ENCODE measurements at places on chromosomes 5 and 9.

DNA sequence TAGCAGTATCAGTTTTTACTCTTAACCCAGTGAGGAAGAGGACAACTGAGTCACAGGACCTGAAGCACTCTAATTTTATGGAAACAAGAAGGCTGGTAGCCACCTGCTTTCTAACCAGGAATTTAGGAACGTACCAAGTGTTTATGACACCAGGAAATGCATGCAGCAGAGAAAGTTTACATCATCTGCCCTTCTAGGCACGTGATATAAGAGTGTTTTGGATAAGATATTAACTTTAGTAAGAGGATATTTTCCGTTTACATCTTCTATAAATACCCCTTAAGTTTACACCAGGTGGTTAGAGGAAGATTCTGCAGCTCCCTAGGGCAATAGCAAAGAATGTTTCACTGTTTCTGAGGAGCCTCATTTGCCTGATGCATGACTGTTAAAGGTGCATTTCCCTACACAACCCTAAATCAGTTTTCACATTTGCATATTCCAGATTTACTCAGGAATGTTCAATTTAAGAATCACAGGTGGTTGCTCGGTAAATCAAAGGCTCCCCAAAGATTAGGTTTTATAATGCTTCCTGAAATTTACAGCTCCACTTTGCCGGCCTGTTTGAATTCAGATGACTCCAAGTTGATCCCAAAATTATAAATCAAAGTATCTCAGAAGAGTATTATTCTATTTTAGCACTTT is 1.8 kb downstream of the TSC1 start:
- DNase-seq = no peak

DNA sequence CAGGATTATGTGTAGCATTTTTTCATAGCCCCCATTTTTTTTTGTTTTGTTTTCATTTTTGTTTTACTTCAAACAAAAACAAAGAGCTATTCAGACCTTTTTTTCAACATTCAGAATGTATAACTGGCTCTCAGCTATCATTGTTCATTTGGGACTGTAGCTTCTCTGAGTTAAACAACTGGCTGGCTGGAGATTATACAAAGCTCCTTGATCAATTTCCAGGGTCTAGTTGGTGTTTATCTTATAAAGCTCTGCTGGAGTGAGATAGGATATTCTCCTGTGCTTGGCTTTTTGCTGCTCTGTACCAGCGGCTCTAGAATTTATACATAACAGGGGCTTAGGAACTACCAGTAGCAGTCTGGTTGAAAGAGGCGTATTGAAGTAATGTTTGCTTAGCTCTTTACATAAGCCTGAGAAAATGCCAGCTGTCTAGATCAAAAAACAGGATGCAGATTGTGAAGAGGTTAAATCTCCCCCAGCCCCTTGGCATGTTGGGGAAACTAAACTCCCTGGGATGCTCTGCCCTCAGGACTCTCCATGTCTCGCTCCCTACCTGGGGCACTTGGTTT is 15.2 kb downstream of the GARNL3 start:
- DNase-seq = no peak

GRCh38 chr5:151614565-151614964 is 23.4 kb upstream of the FAT2 start:
- DNase-seq = no peak

DNA sequence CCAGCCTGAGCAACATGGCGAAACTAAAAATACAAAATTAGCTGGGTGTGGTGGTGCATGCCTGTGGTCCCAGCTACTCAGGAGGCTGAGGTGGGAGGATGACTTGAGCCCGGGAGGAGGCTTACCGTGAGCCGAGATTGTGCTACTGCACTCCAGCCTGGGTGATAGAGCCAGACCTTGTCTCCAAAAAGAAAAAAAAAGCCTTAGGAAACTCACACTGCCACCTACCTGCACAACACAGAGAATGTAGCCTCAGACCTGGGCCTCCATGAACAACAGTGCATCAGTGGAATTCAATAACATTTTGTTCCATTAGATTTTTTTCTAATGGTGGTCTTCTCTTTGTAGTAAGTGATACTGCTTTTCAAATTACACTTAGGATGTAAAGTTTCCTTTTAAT is 63.8 kb upstream of the RARS1 start:
- no peak for DNase-seq

GRCh38 chr9:98774746-98775145 is 21.6 kb downstream of the ANKS6 start:
- peak; percentile 15 for DNase-seq

GRCh38 chr5:168575391-168576372 is 3.5 kb downstream of the PANK3 start:
- DNase-seq = no peak

DNA sequence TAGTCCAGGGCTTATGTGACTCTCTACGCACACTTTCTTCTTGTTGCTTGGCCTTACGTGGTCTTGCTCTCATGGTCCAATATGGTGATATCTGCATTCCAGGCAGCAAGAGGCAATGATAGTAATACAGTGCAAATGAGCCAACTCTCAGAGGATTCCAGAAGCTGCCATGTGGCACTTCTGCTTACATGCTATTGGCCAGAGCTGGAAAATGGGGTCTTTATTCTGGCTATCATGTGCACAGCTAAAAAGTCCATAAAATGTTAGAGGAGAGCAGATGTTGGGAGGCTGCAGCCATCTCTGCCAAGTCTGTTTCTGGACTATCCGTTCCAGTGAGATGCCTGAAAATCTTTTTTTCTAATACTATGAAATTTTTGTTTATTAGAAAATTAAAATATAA is 2.9 kb upstream of the SEPTIN8 start:
- no peak for DNase-seq

- DNase-seq = no peak
Measured at GRCh38 chr9:125989524-125990180, 242.5 kb downstream of the PBX3 start.

GRCh38 chr5:82384034-82384750 is 106.0 kb upstream of the RPS23 start:
- no peak for DNase-seq

GRCh38 chr5:140356853-140357725 is 2.9 kb upstream of the SLC4A9 start:
- DNase-seq = no peak

DNA sequence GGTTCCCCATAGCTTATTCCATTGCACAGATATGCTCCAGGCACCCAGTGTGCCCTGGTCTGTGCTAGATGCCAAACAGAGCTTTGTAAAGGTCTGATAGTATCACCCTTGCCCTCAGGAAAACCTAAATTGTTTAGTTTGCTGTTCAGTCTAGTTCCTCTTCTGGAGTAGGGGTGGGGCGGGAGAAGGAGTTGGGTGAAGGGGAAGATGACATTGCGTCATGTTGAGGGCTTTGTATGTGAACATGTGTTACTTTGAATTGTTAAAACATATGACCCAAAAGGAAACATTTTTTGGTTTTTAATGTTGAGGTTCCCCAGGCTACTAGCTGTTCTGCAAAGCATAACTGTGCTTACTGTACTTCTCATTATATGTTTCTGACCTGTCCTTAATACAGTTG is 40.6 kb downstream of the HACD4 start:
- peak; percentile 24 for DNase-seq

Data from CD4-positive, alpha-beta T cell treated with Interferon alpha-2 for 1 hour (primary cell).